ENCODE measurements at places on chromosomes 6 and 20.

GRCh38 chr6:41964201-41964887 lies 22.7 kb upstream of the CCND3 start:
- DNase-seq: no peak

GRCh38 chr6:73680289-73680918 lies 15.6 kb upstream of the CD109 start:
- no peak for DNase-seq

- no peak for DNase-seq
Measured at GRCh38 chr20:51945177-51945576, 142.9 kb upstream of the SALL4 start.

DNA sequence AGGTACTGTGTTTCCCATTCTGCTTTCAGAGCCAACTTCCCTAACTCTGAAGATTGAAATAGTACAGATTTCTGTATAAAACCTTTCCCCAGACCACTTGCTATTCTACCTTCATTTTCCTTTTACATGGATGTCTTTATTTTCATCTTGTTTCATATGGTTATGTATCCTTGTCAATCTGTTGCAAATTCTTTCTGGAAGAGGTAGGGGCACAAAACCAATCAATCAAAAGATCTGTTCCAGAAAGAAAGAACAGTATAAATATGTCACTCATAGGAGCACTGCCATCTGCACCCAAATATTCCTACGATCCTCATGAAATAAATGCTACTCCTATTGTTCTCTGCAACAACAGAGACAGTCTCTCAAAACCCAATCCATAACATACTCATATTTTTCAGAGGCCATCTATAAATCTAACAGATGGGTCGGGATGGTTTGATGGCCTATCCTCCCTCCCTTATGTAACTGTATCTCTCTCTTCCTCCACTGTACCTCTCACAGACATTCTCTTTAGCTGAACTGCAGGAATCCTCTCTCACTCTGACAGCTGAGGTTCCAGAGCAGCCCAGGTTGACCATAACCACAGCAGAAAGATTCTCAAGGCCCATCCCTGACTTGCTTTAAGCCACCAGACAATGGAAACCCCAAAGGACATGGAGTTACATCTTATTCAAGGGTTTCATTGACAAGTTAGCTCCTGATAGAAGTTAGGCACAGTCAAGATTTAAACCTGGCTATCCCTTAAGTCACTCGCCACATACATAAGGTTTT lies 112.8 kb downstream of the ZMYND8 start:
- no peak for DNase-seq

All from GF-D8 (cell line).